ENCODE measurements at places on chromosomes 1 and 21.

DNA sequence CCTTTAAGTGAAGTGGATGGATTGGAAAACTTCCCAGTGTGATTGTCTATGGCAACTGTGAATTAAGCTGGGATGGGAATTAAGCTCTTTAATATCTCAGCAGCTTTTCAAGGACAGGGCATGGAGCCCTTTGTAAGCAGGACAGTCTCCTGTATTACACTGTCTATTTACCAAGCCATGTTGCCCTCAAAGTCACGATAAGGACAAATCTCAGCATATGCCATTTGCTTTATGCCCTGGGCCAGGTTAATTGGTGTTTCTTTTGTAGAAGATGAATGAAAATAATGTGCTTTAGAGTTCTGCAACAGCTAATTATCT is 17.6 kb downstream of the UTP25 start:
- DNase-seq = no peak
- H3K4me3 ChIP-seq = no peak overlapping the region
- peaks cover 68% of the 10 kb centered on the region for H3K36me3 ChIP-seq
- H3K4me1 ChIP-seq = peaks cover 14% of the 10 kb centered on the region
- no peaks in the 10 kb centered on the region for H3K27me3 ChIP-seq
- H3K27ac ChIP-seq = no peak overlapping the region

- no peak overlapping the region for H3K27ac ChIP-seq
- no peaks in the 10 kb centered on the region for H3K4me1 ChIP-seq
- H3K4me3 ChIP-seq = no peak overlapping the region
- DNase-seq = no peak
- no peaks in the 10 kb centered on the region for H3K27me3 ChIP-seq
These were observed 1588.9 kb downstream of the KCNT2 start for GRCh38 chr1:195019385-195019784.

- H3K27ac ChIP-seq = no peak overlapping the region
- H3K4me3 ChIP-seq = no peak overlapping the region
- H3K27me3 ChIP-seq = peaks cover 1% of the 10 kb centered on the region
- DNase-seq = no peak
These were observed 28.1 kb upstream of the EPHA2 start for GRCh38 chr1:16183765-16184556.

GRCh38 chr21:45632160-45632559 is 11.4 kb upstream of the PCBP3 start:
- H3K27ac ChIP-seq = no peak overlapping the region
- H3K4me3 ChIP-seq = no peak overlapping the region
- peaks cover 8% of the 10 kb centered on the region for H3K27me3 ChIP-seq
- peaks cover 4% of the 10 kb centered on the region for H3K4me1 ChIP-seq
- DNase-seq = no peak

DNA sequence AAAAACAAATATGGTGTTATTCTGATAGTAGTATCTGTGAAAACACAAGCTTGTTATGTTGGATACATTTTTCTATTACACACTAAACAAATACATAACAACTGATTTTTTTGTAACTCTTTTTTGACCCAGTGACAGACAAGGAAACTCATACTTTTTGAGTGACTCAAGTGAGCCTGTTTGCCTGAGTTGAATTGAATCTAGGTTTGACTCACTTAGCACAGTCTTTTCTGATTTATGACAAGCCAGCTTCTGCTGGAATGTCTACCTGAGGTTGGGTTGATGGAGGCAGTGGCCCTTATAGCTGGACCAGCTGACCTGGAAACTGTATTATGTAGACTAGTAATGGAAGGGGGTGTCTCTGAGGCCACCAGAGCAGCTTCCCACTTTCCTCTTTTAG is 4.2 kb upstream of the CLCA4 start:
- no peaks in the 10 kb centered on the region for H3K4me1 ChIP-seq
- no peak overlapping the region for H3K4me3 ChIP-seq
- H3K27ac ChIP-seq = no peak overlapping the region
- H3K27me3 ChIP-seq = peaks cover 5% of the 10 kb centered on the region
- no peaks in the 10 kb centered on the region for H3K36me3 ChIP-seq
- DNase-seq = no peak
